Epithelial cell of umbilical artery (primary cell): ENCODE measurements at places on chromosomes 12 and 14. TPM values are rescaled to one million over a fixed set of nuclear protein-coding genes. Genes with fewer than 3 reads are reported as not detected.

ACTR10 gene
- 41.3 and 53.8 TPM in 2 replicates for total RNA-seq

PABPN1 gene
- total RNA-seq: 89.3 and 89.7 TPM in 2 replicates

WNT5B gene
- total RNA-seq: 0.32 and 0.46 TPM in 2 replicates

SLC48A1 gene
- 9.4 and 12.8 TPM in 2 replicates for total RNA-seq

IFI27 gene
- 748 and 4,526 TPM in 2 replicates for total RNA-seq
